ENCODE measurements at places on chromosomes 6 and 20.

GRCh38 chr6:44122801-44123200, 4.5 kb downstream of the MRPL14 start:
- no peak for DNase-seq

- no peak for DNase-seq
Measured at GRCh38 chr6:52910091-52910490, 593 bp upstream of the GSTA3 start.

DNA sequence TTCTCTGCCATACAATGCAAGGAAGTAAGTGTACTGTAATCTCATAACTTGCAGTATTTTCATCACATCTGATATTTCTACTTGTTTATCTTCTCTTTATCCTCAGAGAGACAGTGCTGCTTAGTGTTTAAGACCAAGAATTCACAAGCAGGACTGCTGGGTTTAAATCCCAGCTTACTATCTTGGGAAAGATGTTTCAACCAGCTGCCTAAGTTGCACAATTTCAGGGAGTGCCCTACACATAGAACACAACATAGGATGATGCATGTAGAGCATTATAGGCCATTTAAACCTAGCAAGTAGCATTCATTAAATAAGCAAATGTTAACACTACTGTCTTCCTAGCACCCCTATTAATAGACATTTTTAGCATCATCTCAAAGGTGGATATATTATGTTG, 205.2 kb upstream of the CEP162 start:
- DNase-seq: no peak

DNA sequence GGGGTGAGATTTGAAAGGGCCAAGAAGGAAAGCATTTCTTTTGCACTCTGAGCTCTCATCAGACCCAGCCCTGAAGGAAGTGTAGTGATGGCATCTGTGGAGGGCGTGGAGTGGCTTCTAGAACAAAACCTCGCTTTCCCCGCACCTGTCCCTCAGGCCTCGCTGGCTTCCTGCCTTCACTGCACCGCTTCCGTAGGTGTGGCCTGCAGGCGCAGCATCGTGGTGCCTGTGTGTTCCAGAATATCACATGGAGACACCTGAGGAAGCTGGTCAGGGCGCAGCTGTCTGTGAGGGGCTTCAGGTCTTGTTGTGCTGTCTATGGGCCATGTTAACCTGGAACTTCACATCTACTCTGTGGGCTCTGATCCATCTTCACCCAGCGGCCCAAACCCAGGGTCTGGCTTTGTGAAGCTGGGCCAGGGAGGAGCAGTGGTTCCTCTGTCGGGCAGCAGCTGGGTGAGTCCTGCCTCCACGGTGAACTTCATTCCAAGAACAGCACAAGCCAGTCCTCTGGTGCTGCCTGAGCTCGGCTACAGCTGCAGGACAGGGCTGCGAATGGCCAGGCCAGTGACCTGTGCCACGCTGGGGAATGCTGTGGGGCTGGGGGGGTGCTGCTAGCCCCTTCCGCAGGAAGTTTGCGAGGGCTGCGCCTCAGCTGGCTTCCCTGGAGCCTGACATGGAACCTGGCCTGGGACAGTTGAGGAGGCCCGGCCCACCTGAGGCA, 40.9 kb downstream of the DSTN start:
- DNase-seq: peak; percentile 19

- no peak for DNase-seq
Measured at GRCh38 chr20:4951299-4951698, 50.0 kb downstream of the SLC23A2 start.

- peak; percentile 33 for DNase-seq
Measured at GRCh38 chr6:43436577-43437282, 9.4 kb downstream of the ABCC10 start.

DNA sequence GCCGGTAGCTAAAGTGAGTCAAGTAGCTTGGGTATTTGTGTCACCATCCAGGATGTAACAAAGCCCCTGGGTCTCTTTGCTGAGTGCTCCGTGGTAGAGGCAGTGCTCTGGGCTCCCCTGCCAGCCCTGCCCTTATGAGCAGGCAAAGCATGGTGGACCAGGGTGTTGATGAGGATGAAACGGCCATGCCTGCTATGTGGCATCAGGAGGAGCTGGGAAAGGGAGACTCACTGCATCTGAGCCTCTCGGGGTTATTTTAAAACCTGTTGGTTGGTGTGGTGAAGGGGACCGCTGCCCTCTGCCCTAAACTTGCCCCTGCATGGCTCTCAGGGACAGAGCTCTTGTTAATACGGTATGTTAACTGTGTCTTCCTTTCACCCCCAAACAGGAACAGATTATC, 143.1 kb downstream of the DTNBP1 start:
- no peak for DNase-seq

- no peak for DNase-seq
Measured at GRCh38 chr6:124956018-124956417, 6.2 kb upstream of the RNF217 start.

GRCh38 chr20:18223409-18223808, 64.9 kb upstream of the ZNF133 start:
- no peak for DNase-seq

DNA sequence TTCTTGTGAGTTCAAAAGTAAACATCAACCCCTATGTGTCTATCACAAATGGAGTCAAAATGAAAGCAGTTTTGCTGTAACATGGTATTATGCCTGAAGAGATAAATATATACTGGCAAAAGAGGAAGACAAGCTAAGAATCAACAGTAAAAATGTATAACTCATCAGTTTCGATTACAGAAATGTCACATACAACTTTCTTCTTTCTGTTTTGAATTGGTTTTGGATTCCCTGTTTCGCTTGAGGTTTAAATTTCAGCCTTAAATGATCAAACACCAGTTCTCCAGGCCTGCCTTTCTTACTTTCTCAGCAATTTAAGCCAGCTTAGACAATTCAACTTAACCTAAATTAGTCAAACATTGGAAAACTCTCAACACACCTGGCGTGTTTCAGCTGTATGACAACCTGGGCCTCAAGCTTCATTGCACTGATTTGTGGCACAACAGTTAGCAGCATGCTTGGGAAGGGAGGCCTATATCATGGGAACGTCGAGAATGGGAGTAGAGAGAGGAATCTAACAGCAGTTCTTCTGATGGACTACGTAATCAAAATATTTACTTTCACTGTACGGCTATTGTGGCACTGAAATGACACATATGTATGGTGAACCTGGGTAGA, 51.9 kb upstream of the MARCKS start:
- no peak for DNase-seq

- no peak for DNase-seq
Measured at GRCh38 chr6:3905945-3906845, 57.0 kb downstream of the FAM50B start.

DNA sequence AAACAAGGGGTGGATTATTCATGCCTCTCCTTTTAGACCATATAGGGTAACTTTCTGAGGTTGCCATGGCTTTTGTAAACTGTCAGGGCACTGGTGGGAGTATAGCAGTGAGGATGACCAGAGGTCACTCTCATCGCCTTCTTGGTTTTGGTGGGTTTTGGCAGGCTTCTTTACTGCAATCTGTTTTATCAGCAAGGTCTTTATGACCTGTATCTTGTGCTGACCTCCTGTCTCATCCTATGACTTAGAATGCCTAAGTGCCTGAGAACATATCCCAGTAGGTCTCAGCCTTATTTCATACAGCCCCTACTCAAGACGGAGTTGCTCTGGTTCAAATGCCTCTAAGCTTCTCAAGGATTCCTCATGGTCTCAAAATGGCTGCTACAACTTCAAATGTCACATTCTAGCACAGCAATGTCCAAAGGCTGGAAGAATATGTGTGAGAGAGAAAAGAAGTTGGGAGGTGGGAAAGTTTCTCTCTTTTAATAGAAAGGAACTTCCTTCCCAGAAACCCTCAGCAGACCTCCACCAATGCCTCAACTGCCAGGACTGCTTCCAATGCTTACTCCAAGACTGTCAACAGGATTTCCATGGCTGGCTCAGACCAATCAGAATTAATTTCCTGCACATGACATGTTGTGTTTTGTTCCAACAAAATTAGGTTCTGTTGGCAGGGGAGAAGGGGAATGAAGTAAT, 46.6 kb upstream of the SLC9A8 start:
- no peak for DNase-seq

DNA sequence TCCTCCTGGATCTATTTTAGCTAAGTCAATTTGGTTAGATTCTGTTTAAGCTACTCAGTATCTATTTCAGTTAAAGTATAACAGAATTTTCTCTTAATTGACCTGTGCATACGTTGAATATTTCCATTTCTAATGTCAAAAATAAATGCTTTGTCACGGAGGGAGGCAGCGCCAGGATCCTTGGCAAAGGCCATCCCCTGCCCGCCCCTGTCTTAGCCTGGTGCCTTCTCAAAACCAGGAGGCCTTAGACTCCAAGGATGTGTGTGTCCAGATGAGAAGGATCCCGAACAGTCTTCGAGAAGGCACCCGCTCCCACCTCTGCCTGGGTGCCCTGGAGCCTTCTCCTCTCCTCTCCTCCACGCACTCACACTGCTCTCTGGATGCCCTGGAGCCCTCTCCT, 22.4 kb downstream of the TCFL5 start:
- DNase-seq: no peak

- DNase-seq: no peak
Measured at GRCh38 chr6:135852746-135853145, 1.2 kb downstream of the PDE7B start.

DNA sequence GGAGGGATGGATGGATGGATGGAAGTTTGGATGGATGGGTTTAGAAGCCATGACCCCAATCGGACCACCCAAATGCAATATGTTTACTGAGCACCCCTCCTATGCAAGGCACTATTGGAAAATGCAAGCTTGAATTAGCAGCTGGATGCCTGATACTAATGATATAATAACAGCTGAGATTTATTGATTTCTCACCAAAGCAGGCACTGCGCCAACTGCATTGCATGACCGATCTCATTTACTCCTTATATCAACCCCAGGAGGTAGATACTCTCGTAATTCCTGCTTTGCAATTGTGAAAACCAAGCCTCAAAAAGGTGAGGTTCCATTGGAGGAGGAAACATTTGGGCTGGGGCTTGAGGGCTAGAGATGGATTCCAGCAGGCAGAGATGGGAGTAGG, 89.7 kb downstream of the KCNB1 start:
- DNase-seq: no peak

DNA sequence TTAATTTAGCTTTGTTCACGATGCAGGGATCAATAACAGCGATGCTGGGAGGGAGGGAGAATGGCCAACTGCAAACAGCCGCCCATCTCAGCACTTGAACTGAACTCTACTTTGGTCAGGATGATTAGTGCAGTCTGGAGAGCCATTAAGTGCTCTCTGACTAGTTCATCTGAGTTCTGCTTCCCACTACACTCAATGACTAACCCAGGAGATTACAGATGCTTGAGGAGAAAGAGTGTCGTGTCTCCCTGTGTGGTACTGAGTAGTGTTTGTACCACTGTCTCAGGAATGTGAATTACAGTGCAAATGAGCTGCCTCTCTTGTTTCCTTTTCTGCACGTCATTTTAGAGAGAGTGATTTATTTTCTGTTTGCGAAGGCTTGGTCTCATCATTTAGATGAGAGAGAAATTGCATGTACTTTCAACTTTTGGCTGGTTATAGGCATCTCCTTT, 23.5 kb downstream of the CARMIL1 start:
- DNase-seq: no peak

GRCh38 chr6:41692730-41693129, 42.7 kb downstream of the TFEB start:
- no peak for DNase-seq

- no peak for DNase-seq
Measured at GRCh38 chr20:50323209-50323608, 132.6 kb downstream of the CEBPB start.

GRCh38 chr6:138410972-138411880, 7.2 kb downstream of the HEBP2 start:
- DNase-seq: no peak

GRCh38 chr6:143822584-143823024, 20.5 kb upstream of the LTV1 start:
- no peak for DNase-seq

GRCh38 chr6:44837255-44837654, 449.7 kb downstream of the CDC5L start:
- DNase-seq: no peak

DNA sequence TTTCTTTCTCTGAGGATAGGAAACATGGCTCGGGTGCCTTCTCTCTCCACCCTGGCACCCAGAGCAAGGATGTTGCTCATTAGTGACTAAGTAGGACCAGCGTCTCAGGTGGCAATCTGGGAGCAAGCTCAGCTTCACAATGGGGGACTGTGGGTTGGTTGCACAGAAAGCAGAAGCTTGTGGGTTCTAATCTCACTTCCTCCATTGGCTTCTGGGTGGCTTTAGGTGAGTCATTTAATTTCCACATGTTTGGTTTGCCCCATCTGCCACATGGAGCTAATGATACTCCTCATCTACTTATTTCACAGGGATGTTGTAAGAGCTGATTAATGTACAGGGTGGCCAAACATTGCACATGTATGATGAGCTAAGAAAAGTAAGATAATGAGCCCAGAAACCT, 54.8 kb upstream of the AKIRIN2 start:
- no peak for DNase-seq

DNA sequence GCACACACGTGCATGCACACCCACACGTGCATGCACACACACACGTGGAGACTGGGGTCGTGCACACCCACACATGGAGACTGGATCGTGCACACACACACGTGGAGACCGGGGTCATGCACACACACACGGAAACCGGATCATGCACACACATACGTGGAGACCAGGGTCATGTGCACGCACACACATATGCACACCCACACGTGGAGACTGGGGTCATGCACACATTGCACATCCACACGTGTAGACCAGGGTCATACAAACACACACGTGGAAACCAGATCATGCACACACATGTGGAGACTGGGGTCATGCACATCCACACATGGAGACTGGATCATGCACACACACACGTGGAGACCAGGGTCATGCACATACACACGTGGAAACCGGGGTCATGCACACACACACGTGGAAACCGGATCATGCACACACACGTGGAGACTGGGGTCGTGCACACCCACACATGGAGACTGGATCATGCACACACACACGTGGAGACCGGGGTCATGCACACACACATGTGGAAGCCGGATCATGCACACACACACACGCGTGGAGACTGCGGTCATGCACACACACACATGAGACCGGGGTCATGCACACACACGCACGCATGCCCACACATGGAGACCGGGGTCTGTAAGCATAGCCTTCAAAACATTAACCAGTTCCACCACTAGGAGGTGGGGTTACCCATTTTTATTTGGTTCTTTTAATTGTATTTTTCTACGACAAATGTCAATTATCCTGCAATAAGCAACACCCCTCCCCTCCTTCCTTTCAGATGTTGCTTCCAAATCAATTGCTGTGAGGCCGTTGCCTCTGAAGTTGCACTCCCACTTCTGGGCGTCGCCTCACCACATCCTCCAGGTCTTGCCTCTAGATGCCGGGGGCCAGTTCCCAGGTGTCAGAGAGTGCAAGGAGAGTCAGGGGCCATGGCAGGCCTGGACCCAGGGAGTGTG, 95.8 kb downstream of the TMEM242 start:
- DNase-seq: no peak
